ENCODE measurements at places on chromosomes 1 and 21. TPM values are rescaled to one million over a fixed set of nuclear protein-coding genes. Genes with fewer than 3 reads are reported as not detected.

DNA sequence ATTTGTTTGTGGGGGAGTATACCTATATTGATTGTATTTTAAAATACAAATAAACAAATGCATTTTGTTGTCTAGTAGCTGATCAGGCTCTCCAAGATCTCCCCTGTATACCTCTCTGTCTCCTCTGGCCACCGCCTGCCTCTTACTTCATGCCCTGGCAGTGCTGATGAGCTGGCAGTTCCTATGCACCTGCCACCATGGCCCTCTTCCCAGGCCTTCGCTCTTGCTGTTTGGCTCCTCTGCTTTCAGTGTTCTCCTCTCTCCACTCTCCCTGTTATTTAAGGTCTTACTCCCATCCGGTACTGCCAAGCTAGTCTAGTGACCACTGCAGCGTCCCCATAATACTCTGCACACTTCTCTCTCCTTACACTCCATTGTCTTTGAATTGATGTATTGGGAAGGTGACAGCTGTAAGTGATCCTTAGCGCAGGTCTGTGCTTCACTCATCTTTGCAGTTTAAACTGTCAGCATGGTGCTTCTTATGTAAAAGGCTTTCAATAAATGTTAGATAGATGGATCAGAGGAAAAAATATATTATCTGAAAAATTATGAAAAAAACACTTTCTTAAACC, 88.1 kb upstream of the ATP1A1 start:
- no peak for DNase-seq

- DNase-seq: no peak
Measured at GRCh38 chr1:167430134-167430848, 88.0 kb downstream of the CD247 start.

DNA sequence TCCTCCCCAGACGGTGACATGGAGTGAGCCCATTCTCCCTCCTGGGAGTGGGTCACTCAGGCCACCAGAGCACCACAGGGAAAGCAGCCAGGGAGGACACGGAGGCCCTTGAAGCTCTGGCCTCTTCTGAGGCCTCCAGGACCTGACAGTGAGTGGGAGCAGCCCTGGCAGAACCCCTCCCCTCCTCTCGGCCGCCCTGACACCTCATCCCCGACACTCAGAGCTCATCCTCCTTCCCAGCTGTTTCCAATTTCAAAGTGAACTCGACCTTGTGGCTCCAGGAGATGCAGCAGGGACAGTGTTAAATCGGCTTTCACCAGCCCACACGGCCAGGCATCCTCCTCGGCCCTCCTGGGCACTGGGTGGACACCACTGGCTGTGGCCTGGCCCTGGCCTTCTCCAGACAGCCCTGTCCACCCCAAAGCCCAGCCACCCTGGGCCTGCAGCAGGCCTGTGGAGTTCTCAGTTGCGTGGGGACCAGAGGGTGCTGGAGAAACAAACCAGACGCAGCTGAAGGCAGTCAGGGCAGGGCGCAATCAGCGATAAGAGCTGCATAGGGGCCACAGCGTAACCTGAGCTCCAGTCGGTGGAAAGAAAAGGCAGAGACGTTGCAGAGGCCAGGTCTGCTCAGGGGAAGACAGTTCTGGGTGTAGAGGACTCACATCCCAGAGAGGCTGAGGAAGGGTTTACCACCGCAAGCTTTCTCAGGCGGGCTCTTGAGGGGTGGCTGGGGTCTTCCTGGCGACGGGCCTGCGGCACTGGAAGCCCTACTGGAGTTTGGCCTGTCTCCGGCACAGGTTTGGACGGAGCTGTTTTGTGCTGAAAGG, 27.1 kb downstream of the FTCD start:
- no peak for DNase-seq

NUP210L gene
- total RNA-seq: not detected

IL20 gene
- not detected for total RNA-seq

DNA sequence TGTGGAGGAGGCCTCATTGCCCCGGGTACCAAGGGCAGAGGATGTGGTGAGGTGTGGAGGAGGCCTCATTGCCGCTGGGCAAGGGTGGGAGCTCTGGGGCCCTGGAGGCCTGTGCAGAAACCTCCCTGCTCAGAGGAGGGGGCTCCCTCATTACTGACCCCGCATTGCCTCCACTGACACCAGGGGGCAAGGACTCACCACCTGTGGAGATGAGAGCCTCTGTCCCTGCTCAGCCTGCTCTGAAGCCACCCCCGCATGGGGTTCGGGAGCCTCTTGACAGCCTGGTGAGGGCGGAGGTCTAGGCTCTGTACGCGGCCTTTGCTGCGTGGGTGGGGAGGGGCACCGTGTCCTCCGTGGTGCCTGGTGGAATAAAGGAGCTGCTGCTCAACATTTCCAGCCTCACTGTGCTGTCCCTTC, 95.0 kb upstream of the COL6A1 start:
- DNase-seq: no peak

ACTN2 gene
- not detected for total RNA-seq

- DNase-seq: no peak
Measured at GRCh38 chr1:212670301-212670700, 29.3 kb downstream of the BATF3 start.

- DNase-seq: no peak
Measured at GRCh38 chr1:81186261-81186660, 614.5 kb upstream of the ADGRL2 start.

DNA sequence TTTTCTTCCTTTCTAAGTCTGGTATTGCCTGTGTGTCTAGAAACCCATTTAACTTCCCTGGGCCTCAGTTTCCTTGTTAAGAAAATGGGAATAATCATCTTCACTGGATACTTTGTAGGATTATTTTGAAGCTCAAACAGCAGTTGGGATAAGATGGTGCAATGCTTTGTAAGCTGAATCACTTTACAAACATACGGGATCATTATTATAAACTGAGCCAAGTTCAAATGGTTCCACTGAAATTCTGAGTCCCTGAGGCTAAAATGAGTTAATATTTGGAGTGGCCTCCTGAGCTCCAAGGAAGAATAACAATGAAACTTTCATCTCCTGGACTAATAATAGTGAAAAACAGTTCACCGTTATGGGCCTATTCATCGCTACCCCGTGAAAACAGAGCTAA, 388.0 kb downstream of the PLPP3 start:
- no peak for DNase-seq

ITLN1 gene
- total RNA-seq: 2.0 TPM

GBP7 gene
- total RNA-seq: not detected

CLDN19 gene
- 2.9 TPM for total RNA-seq

DNA sequence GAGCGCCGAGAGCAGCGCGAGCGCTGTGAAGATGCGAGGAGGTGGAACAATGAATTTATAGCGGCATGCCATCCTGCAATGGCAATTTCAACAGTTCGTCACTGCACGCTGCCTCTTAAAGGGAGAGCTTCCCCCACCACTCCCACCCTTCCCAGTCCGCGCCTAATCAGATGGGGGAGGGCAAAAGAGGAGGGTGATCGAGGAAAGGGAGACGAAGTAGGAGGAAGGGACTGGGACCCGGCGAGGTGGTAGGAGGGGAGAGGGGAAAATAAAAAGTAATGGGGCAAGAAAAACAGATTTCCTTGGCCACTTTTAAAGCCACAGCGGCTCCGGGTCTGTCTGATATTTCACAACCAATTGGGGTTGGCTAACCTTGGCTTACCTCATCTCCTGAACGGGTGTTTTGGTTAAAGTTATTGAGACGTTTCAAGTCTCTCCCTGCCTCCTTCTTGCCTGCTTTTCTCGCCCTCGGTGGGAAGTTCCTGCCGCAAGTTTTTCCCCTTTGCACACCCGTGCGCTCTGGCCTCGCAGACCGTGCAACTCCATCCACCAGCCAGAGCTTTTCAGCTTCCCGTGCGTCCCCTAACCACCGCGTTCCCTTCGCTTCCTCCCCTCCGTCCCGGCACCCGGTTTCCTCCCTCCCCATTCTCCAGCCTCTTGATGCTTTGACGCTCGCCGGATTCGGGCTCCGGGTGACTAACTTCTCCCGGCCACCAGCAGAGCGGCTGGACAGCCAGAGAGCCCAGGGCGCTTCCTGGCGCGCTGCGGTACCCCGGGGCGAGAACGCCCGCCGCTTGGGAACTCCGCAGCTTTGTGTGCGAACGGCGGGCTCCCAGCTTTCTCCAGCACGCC, at the start of gene ADAMTS5:
TSS of gene ADAMTS5 (minus strand) at position 27 of the 852 bp plus-strand sequence. CDS start 697 bp downstream, outside the sequence.
- peak; percentile 40 for DNase-seq

GRCh38 chr1:151934048-151934493, 24.8 kb upstream of the THEM4 start:
- no peak for DNase-seq

- DNase-seq: no peak
Measured at GRCh38 chr1:198117267-198117666, 39.5 kb upstream of the NEK7 start.

- DNase-seq: no peak
Measured at GRCh38 chr1:234040446-234041317, 136.2 kb downstream of the SLC35F3 start.

GRCh38 chr1:206867716-206868115, 2.3 kb downstream of the IL20 start:
- no peak for DNase-seq

GRCh38 chr1:206878456-206878855, 13.0 kb downstream of the IL20 start:
- no peak for DNase-seq

- peak; percentile 93 for DNase-seq
Measured at GRCh38 chr1:151058692-151059091, 730 bp downstream of the CDC42SE1 start.

GRCh38 chr1:227541796-227542152, 21.6 kb upstream of the ZNF678 start:
- DNase-seq: no peak

DNA sequence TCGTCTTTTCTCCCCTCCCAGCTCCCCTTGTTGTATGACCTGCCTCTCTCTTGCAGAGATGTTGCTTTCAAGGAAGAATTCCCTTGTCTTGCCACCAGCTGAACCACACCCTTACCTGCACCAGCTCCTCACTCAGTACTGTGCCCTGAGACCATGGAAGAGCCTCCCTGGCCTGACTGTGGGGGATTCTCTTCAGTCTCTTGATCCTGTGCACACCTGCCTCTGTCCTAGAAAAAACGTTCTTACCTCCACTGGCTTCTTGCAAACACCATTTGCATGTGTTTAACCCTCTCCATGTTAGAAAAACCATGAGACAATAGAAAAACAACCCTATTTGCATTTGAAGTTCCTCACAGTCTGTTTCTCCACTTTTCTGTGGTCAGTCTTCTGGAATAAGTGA, 43.3 kb upstream of the FCRL4 start:
- DNase-seq: no peak

DNA sequence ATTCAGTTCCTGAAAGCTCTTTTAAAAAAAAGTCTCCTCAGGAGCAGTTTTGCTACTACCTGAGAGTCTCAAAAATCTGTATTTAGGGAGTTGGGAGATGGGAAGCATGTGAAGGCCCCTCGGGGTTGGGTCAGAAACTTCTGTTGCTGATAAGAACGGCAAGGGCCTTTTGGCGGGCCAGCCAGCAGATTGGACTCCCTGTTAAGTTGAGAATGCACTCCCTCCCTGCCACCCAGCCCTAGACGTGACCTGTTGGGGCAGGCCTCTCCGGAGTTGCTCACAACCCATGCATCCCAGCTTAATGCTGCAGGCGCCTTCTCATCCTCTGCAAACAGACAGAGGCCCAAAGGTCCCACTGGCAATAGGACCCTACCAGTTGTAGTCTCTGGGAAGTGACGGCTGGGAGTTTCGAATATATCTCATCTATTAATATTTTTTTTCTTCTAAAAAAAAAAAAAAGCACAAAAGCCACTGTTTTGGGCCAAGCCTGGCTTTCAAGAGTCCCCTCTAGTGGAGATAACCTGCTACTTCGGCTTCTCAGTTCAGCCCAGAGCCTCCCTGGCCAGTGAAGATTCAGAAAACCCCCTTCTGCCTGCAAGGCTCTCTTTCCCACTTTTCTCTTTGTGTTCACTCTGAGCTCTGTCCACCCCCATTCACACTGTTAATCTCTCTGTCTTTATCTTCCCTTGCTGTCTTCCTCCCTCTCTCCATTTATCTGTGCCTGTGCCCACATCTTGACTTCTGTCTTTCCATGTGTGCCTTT, 5.3 kb downstream of the PLXNA2 start:
- no peak for DNase-seq

LCE3D gene
- total RNA-seq: not detected

- DNase-seq: no peak
Measured at GRCh38 chr21:45347712-45348499, 57.1 kb upstream of the COL18A1 start.

DNA sequence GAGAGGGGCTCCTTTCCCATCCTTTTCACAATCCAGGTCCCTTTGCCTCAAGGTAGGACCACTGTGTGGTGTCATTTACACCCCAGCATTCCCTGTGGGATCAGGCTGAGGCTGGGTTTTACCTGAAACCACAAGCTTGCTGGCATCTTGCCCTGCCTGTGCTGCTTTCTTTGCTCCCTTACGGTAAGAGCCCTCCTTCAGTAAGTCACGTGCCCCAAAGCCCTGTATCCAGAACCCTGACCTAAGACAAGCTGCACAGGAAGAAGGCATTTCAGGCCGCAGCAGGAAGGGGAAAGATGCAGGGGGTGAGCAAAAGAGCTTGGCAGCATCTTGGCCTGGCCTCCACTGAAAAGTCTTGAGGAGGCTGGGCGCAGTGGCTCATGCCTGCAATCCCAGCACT, 58.4 kb downstream of the KLHDC7A start:
- DNase-seq: no peak

- DNase-seq: no peak
Measured at GRCh38 chr1:244111027-244111426, 59.9 kb downstream of the ZBTB18 start.

PLA2G2D gene
- total RNA-seq: 0.44 TPM

GRCh38 chr1:167716000-167716271, 5.8 kb upstream of the MPZL1 start:
- DNase-seq: no peak

DNA sequence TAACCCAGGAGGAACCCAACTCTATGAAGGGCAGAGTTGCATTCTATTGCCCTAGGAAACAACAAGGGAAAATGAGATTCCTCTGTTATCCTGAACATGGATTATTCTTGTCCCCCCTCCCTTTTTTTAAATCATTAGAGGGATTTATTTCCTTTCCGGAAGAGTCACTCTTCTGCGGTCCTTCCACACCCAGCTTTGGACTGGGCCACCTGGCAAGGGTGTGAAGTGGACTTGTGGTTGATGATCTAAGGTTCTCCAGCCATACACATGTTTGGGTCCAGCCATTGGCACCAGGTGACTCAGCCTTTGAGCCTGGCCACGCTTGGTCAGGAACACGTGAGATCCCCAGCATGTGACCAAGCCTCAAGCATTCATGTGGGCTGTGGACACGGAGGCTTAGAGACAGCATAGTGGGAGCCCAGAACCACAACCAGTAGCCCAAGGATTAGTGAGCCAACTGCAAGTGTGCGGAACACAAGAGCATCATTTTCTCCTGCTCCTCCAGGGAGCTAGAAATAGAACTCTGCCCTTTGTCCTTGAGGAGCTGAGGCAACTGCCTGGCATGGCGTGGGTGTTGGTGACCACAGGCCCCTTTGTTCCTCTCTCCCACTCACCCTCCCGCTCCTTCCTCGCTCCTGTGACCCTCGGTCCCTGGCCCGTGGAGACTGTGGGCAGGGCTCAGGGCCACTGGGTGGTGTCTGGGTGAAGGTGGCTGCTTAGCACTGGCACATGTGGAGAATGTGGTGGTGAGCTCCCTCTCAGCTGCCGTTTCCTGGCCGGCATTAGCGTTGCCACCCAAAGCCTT, 50.1 kb downstream of the NENF start:
- no peak for DNase-seq

GRCh38 chr21:43210454-43211071, 41.8 kb downstream of the CRYAA start:
- DNase-seq: peak; percentile 39

- no peak for DNase-seq
Measured at GRCh38 chr1:160005070-160005469, 26.7 kb downstream of the PIGM start.

MLLT11 gene
- total RNA-seq: 1.9 TPM

Data from breast epithelium (tissue), 4 donors.